RWPE2 (cell line): ENCODE measurements at places on chromosomes 2 and 18.
A peak's percentile ranks its signal among the peaks of the same experiment; 100 is the strongest.

DNA sequence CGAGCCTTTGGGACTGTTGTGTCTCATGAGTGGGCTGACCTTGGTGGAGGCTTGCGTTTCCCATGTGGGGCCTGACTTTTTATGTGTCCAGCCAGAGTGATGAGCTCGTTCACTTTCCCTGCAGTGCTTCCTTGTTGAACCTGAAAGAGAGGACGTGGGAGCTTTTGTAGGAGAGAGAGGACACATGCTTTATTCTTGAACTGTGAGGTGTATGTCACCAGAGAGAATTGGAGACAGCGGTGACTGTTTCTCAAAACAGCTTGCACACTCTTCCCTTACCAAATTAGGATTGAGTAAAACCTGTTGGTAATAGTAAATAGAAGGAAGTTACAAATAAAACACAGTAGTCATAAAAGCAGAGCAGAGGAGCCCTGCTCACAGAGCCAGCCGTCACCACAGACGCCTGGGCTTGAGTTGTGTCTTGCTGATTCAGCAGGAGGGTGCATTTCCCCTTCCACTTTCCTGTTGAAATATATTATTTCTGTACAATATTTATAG is 60.7 kb downstream of the INPP4A start:
- no peak for DNase-seq

DNA sequence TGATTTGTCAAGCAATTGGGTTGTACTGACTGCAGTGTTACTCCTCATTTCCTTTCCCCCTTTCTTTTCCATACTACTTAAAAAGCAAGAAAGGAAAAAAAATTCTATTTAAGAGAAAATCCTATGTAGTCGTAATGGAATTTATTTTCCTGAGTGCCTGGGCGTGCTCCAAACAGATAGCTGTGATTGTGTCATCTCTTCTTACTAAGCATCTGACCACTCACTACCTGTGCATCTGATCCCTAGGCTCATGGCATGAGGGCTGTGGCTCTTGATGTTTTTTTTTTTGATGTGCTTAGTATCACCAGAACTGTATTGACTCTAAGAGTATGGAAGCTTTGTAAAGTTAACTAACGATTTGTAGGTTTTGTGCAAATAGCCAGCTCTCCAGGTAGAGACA is 19.0 kb downstream of the CRIM1 start:
- no peak for DNase-seq

GRCh38 chr2:155815851-155816250 is 516.7 kb downstream of the NR4A2 start:
- no peak for DNase-seq

DNA sequence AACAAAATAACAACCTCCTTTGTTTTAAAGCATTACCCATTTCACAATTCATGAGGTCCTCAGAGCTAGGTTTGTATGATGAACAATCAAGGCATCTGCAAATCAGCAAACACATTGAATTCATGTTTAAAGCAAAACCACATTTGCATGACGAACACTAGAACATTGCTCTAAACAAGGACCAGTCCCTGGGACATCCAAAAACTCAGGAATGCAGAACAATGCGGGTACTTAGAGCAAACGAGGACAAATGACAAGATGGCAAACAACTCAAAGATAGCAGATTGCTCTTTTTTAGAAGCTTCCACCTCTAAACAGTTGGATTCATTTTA is 45.7 kb upstream of the RALBP1 start:
- no peak for DNase-seq

DNA sequence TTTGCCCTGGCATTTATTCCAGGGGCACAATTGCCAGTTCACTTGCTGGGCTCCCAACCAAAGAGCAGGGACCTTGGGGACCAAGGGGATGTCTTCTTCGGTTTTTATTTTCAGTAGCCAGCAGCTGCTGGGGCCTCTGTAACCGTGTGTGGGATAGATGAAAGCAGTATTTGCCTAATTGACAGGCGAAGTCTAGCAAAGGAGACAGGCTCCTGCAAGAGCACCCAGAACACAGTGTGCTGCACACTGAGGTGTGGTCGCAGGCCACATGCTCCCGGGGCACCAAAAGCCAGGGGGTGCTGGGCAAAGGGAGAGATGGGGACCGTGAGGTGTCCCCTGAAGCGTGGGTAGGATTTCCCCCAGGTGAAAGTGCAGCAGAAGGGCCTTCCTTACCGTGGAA is 5.3 kb downstream of the SAG start:
- DNase-seq, result no peak

DNA sequence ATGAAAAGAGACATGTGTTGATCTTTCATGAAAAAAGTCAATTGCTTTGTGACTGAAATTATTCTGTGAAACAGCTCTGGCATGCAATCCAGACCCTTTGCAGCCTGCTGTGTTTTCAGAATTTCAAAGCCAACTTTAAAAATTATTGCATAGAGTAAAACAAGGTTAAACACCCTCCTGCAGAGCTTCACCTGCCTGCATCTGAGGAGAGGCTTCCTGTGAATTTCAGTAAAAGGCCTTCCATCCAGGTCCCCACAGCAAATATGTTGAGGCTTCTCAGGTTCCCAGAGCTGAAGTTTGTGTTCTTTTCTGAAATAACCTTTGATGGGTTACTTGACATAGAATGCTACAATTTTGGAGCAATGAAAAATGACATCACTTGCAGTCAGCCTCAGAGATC is 4.1 kb downstream of the XIRP2 start:
- DNase-seq, result no peak

DNA sequence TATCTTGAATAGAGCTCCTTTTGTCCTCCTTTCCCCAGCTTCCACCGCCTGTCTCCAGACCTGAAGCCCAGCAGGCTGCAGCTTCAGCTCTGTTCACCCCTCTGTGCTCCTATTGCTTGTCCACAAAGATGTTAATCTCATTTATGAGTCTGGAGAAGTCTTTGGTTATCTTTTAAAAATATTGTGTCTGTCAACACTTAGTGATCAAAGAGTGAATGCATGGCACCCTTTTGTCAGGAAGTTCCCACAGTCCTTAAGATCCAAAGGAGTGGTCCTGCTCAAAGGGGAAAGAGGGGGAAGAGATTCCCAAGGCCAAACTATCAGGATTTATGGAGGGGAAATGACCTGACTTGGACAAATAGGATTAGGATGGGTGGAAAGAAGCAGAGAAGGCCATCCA is 118.9 kb downstream of the ACAA2 start:
- DNase-seq, result no peak

DNA sequence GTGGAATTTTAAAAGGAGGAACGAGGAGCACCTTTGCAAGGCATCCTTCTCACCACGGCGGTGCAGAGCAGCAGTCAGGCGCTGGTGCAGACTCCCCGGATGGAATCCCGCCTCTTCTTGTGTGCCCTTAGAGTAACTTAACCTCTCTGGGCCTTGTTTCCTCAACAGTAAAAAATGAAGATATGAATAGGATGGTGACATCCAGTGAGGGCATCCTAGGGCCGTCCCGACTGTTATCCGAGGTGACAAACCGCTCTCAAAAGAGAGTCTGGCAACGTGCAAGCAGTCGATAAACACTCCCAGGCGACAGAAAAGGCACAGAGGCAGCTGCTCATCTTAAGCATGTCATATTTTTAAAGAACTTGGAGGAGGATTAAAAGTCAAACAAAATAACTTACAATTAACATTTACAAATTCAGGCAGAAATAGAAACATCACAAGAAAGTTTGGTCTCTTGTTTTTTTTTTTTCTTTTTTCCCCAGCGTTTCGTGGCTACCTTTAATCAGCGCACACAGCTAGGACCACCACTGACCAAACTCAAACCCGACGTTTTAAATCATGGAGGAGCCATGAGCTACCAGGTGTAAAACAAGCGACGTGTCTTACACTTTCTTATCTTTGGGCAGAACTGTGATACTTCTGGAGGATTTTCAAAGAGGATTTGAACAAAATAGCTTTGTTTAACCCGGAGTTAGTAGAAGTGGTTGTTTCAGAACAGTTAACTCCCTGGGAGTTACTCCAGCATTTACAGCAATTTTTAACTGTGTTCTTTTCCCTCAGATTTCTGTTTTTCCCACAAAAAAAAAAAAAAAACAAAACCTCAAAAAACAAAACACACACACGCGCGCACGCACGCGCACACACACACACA is 2.1 kb downstream of the MBP start:
- DNase-seq, result no peak

GRCh38 chr2:148614322-148615049 is 30.1 kb upstream of the EPC2 start:
- DNase-seq, result peak; percentile 60

- DNase-seq, result no peak
Observed at GRCh38 chr18:13640266-13640860, 86.0 kb downstream of the FAM210A start.

DNA sequence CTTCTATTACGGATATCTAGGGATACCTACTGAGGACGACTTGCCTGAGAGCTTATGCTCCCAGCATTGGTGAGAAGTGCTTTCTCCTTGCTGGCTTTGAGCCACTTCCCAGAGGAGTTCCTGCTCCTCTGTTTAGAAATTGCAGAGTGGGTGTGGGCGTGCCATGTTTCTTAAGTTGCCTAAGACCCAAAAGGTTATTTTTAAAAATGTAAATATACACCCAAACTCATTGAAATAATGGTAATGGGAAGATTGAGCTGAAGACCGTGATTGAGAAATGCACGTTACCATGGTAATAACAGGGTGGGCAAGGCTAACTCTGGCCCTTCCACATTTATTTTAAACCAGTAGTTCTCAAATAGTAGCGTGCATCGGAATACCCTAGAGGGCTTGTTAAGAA is 17.2 kb upstream of the TMEM200C start:
- DNase-seq, result no peak

- peak; percentile 36 for DNase-seq
Observed at GRCh38 chr2:2698182-2699120, 367.4 kb upstream of the MYT1L start.
